ENCODE measurements at places on chromosomes 2 and 18.

DNA sequence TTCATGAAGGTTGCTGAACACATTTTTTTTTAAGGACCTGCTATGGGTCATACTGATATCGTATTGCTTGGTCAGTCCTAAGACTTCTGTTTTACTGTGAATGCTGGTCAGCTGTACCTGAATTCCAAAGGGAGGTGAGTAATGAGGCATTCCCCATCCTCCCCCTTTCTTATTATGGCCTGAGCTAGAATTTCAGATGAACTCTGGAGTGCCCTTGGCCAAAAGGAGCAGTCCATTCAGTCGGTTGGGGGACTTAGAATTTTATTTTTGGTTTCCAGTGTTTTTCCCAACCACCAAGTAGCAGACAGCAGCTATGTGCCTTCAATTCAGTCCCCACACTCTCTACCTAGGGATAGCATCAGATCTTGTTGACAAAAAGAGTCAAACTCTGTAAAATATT, 26.9 kb upstream of the PDCL3 start:
- DNase-seq, result no peak

- no peak for DNase-seq
Measured at GRCh38 chr2:207132019-207132418, 33.7 kb downstream of the KLF7 start.

DNA sequence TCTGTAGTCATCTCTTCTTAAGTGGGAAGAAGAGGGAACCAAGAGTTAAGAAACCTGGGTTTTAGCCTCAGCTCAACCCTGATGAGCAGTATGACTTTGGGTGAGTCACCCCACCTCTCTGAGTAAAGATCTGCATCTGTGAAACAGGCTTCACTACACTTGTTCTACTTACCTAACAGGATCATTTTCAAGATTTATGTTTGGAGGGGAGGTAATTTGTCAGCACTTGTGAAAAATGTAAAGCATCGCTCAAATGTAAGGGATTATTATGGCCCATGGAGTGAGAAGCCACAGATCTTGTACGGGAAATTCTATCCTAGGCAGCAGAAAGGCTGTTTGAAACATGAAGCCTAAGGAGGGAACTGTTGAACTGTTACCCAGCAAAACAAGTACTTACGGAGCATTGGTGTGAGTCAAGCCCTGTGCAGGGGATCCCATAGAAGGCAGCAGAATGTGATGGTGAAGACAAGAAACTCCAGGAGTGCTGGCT, 160.6 kb downstream of the PRKCE start:
- DNase-seq, result no peak

- DNase-seq, result no peak
Measured at GRCh38 chr2:2714408-2714807, 383.3 kb upstream of the MYT1L start.

DNA sequence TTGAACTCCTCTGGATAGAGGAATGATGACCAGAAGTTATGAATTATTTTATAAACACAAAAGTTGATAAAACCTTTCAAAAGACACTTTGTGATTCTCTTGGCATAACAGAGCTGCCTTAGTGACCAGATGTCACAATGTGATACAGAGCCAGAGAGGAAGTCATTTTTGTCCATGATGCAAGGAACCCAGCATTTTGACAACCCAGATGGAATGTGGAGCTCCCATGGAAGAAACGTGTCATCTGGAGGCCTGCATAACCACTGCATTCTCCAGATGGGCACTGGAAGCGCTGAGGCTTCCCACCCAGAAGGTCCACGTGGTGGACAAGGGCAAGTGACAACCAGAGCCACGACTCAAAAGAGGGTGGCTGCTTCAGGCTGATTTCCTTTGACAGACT, 30.1 kb downstream of the HRH4 start:
- DNase-seq, result no peak

GRCh38 chr2:112750560-112750843, 13.9 kb downstream of the CKAP2L start:
- no peak for DNase-seq

DNA sequence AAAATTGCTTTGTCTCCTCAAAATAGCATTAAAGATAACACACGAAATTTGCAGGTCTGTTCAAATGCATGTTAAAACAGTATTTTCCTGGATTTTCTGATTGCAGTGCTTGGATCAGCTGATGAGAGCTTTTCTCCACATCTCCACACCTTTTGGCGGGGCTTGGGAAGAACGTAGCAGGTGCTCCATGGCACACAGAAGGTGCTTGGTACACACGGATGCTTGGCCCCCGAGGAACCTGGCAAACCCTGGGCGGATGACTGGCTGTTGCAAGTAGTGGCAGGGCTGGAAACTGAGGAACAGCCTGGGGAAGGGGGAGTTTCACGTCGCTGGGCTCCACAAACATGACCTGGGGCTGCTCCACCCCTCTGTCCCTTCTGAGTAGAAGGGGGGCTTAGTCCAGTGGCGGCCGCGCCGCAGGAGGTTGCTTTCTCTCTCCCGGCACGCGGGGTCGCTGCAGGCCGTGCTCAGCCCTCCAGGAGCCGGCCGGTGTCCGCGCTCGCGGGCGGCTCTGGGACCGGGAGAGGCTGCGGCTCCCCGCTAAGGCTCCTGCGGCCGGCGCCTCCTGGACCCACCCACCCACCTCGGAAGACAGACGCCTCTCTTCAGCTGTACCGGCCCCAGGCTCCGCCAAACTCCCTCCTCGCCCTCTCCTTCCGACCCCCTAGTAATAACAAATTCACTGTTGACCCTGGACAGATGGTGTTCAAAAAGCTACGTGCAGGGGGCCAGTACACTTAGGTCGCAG, 69.3 kb downstream of the MARCO start:
- DNase-seq, result no peak

DNA sequence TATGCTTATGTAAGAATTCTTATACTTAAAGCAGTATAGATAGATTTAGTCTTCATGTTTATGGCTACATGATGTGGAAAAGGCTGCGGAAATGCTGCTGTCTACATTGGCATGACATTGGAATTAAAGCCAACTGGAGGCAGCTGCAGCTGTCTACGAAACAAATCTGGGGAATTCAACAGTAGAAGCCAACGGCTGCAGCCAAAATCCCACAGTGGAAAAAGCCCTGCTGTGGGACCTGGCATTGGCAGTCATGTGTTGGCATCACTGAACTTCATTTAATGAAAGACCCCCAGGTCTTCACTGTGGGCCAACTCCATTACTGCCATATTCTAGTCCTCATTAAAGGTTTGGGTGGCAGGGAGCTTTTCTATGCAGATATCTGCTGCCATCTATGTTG, 223.6 kb downstream of the SLC8A1 start:
- no peak for DNase-seq

- DNase-seq, result no peak
Measured at GRCh38 chr2:98669675-98670074, 61.3 kb downstream of the MGAT4A start.

DNA sequence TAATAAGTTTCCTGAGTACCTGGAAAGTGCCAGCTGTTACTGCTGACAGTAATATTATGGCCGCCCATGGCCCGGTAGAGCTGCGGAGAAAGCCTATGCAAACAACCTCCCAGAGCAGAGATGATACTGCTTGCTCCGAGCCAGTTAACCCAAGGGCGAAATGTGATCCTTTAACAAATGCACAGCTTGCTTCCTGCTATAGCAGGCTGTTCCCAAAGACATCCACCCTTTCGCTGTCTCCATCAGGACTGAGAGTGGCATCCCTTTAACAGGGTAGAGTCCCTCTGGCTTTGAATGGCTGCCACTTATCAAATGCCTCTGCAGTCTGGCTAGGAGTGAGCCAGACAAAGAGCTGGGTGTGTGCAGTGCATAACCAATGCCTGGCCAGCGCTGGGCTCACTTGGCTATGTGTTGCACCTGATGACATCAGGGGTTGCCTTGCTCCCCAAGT, 69.7 kb upstream of the DAPL1 start:
- DNase-seq, result no peak

DNA sequence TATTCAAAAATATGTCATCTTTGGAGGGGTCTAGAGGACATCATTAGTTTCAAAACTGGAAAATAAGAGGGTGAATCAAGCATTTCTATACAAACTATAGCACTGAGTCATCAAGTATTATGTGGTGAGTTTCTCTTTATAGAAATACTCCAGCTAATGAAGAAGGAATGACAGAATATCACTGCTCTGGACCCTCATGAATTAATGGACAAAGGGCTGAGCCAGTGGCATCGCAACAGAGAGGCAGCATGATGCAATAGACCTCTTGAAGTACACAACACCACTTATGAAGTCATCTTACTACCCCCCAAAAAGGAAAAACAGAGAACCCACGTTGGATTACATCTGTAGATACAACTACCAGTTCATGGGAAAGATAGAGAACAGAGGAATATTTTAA, 27.4 kb upstream of the EIF2AK3 start:
- DNase-seq, result no peak

DNA sequence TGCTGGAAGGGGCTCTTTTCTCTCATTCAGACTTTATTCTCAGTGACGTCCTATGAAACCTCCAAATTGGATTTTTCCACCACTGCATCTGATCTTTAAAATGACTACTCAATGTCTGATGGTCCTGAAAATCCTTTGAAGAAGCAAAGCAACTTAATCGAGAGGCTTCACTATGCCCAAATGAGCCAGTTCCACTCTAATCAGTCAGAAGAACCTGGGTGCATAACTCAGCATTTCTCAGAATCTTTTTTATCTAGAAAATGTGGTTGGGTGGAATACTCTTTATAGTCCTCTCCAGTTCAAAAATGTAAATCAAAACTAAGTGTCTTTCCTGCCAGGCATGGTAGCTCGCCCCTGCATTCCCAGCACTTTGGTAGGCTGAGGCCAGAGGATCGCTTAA, 60.7 kb downstream of the PRELID3A start:
- no peak for DNase-seq

GRCh38 chr18:25175558-25176517, 176.1 kb downstream of the ZNF521 start:
- no peak for DNase-seq

DNA sequence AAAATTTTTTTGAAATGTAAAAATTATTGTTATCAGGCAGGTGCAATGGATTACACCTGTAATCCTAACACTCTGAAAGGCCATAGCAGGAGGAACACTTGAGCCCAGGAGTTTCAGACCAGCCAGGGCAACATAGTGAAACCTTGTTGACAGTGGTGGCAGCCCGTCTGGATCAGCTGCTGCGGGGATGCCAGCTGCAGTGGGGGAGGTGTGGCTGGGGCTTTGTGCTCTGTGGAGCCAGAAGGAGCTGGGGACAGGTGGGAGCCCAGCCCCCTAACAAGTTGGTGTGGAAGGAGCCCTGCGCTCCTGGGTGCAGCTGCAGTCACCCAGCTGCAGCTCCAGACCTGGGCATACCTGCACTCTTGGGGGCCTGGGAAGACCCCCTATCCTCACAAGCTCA, 182.4 kb upstream of the MC4R start:
- DNase-seq, result no peak

DNA sequence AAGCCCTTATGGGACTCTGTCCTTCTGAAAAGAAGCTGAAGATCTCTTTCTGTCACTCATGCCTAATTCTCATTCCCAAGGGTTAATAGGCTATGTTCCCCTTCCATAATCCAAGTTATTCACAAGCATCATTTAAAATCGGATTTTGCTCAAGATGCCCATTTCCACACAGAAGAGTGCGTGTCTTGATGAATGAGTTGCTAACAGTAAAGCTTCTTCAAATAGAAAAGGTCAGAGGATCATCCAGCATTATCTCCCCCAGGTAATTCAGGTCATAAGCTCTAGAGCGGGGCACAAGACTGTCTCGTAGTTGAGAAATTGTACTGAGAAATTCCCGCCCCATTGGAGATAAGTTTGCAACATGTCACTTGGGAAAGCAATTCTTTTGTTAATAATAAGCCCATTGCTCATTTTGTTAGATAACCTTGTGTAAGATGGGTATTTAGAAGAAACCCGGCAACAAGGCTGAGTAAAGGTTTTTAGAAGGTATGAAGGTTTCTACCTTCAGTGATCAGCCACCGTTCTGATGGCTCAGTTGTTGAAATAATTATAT, 290.7 kb upstream of the EPAS1 start:
- no peak for DNase-seq

GRCh38 chr18:24052053-24052452, 37.5 kb downstream of the TTC39C start:
- DNase-seq, result no peak

DNA sequence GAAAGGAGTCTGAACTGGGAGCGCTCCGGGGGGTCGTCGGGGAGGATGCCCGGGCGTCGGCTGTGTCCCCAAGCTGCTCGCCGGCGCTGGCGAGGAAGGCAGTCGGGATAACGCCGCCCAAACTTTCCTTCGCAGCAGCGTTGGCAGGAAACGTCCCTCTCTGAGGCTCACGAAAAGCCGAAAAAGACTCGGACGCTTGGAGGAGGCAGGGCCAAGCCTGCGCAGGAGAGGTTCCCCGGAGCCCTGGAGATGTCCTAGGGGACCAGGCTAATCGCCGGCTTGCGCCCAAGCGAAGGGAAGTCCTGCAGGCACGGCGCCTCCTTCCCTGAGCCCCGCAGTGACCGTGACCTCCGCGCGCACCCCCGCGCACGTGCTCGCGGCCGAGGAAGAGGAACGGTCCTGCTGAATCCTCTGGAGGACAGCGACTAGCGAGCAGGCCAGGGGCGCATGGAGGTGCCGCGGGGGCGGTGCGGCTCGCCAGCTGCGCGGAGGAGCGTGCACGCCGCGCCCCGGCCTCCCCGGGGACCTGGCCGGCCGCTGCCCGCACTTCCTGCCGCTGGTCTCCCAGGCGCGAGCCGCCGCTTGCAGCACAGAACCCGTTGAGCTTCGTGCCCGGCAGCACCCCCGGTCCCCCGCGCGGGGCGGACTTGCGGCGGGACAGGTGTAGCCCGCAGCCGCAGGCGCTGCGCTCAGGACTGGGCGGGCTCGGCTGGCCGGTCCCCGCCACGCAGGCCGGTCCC, at the start of gene SH3RF3:
Gene SH3RF3 (plus strand): TSS at position 590 of the 740 bp plus-strand sequence.
- DNase-seq, result peak; percentile 23

DNA sequence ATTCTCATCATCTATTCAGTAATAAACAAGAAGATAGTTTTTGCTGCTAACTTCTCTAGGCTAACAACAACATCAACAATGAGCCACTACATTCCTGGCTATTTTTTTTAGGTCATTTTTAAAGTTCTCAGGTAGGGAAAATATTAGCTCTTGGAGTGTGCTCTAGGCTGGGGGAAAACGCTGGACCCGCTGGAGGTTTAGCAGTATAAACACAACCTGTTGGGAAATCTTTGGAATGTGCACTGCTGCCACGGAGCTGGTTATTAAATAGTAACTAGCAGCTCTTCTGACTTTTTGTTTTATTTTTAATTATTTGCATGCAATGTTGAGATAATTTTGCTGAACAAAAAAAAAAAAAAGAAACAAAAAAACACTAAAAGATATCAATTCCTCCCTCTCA, 892.1 kb upstream of the ACVR2A start:
- DNase-seq, result no peak

- DNase-seq, result no peak
Measured at GRCh38 chr2:60500861-60501260, 52.6 kb downstream of the BCL11A start.

GRCh38 chr2:208013285-208014178, 11.8 kb downstream of the PLEKHM3 start:
- DNase-seq, result no peak

- DNase-seq, result no peak
Measured at GRCh38 chr2:25480561-25480960, 138.8 kb upstream of the DNMT3A start.

- DNase-seq, result no peak
Measured at GRCh38 chr2:230682546-230682945, 30.1 kb upstream of the CAB39 start.
